ENCODE measurements at places on chromosomes 7 and 10.

DNA sequence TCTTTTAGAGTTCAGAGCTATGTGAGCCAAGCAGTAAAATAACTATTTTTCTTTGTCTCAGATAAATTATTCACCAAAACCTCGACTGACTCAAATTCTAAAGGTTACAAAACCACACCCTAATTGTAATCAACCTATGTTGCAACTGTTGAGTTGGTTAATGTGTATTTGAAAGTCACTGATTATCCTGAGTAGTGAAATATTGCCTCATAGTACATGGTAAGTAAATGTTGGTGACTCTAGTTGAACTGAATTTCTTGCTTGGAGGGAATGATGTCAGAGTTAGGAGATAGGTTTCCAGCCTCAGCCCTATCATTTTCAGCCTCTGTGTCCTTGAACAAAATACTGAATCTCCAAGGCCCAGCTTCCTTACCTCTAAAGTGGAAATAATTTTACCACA lies 3.0 kb upstream of the CYP2C18 start:
- DNase-seq: no peak

DNA sequence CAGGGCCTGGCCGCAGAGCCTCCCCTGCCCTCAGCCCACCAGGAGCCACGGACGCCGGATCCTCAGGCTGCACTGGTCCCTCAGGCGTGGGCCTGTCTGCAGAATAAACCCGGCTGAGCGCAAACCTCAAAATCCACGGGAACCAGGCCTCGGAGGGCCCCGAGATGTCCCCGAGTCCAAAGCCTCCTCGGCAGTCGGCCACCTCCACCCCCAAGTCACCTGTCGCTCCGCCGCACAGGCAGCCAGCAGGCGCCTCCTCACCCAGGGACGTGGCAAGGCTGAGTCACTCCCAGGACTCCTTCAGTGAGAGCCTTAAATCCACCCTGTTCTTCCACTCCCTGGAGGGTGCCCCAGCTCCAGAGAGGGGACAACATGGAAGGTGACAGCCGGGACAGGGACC lies 33.2 kb downstream of the STK32C start:
- DNase-seq: no peak

DNA sequence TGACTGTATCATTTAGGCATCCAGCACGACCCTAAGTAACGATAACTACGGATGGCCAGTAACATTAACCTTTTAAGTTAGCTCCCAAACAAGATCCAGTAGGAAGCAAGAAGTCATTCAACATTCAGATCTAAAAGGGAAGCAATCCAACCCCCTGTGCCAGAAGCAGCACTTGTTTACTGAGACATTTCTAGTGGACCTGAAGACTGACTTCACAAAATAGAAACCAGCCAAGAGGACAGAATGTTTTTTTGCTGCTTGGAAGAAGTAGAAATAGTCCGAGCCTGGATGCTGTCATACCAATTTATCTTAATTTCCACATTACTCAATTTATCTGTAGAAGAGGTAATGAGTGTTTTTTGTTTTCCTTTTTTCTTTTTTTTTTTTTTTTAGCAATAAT lies 88.0 kb upstream of the CTTNBP2 start:
- no peak for DNase-seq

DNA sequence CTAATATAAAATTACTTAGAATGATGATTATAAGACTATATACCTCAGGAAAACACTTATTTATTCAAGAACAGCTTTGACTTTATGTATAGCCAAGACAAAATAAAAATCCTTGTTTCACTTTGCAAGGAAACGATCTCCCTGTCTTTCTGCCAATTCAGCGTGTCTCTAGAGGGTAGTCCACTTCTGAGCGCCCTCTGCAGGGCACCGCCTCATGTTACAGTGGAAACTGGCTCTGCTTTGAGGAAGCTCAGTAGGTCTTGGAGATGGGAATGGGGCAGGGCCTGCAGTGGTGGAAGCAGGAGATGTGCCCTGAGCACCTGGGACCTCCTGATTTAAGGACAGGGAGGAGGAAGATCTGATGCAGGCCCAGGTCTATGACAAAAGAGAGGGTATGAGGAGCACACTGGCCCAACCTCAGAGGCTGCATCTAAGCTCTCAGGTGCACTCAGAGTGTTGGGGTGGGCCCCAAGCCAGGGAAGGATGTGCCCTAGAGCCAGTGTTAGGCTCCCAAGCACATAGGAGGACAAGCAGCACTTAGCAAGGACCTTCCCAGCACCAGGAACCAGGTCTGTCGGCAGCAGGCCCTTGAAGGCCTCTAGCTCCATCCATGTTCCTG lies 481.0 kb downstream of the TNS3 start:
- peak; percentile 49 for DNase-seq

DNA sequence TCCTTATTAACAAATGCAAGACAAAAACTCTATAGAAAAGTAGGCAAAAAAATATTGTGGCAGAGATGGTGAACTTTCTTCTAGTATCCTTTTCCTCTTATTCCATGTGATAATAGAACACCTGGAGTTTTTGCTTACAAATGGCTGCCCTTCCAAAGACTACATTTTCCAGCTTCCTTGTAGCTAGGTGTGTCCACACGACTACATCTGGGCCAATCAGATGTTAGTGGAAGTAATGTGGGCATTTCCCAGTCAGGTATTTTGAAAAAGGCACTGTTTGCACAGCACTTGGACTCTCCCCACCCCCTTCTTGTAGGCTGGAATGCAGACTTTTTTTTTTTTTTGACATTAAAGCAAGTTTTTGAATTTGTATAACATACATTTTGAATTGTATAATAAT lies 105.5 kb upstream of the TBX20 start:
- no peak for DNase-seq

DNA sequence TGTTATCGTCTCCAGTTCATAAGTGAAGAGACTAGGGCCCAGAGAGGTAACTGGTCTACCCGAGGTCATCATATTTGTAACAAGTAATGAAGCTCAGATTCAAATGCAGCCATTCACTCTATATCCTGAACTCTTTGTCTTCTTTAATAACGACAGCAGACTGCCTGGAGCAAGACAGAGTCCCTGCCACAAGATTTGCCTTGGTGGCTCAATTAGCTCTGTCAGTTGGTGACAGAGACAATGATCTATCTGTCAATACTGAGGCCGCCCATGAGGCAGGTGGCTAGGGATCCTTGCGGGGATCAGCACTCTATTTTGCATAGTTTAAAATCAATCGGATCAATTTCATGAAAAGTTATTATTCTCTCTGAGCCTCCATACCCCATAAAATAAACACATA lies 43.9 kb downstream of the SH3PXD2A start:
- no peak for DNase-seq

- DNase-seq: no peak
Measured at GRCh38 chr10:112678581-112678980, 231.6 kb downstream of the VTI1A start.

- no peak for DNase-seq
Measured at GRCh38 chr7:101983147-101983811, 165.9 kb downstream of the CUX1 start.

DNA sequence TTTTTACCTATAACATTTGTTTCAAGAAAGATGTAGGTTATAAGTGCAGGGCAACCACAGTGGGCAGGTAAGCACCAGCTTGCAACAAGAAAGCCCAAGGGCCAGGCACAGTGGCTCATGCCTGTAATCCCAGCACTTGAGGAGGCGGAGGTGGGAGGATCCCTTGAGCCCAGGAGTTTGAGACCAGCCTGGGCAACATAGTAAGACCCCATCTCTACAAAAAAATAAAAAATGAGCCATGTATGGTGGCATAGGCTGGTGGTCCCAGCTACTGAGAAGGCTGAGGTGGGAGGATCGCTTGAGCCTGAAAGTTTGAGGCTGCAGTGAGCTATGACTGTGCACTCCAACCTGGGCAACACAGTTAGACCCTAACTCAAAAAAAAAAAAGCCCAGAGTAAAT lies 12.8 kb downstream of the BCL7B start:
- no peak for DNase-seq

DNA sequence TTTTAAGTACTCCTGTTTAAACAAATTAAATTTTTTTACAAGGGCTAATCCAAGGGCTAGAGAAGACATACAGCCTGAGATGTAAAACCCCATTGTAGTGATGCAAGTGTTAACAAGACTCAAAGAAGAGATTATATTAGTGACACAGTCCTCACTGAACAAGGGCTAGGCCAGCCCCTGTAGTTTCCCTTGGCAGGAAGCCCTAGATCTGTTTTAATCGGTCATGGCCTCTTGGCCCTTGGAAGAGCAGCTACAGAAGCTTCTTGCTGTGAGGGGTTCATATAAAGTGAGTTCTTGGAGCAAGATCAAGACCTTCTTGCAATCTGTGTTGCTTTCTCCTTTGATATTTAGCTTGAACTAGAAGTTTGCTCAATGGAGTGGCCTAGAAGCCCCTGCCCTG lies 1339.4 kb downstream of the XPNPEP1 start:
- DNase-seq: no peak

- peak; percentile 19 for DNase-seq
Measured at GRCh38 chr10:22022257-22023032, 18.9 kb upstream of the DNAJC1 start.

- DNase-seq: no peak
Measured at GRCh38 chr10:24440817-24441797, 232.2 kb downstream of the KIAA1217 start.

DNA sequence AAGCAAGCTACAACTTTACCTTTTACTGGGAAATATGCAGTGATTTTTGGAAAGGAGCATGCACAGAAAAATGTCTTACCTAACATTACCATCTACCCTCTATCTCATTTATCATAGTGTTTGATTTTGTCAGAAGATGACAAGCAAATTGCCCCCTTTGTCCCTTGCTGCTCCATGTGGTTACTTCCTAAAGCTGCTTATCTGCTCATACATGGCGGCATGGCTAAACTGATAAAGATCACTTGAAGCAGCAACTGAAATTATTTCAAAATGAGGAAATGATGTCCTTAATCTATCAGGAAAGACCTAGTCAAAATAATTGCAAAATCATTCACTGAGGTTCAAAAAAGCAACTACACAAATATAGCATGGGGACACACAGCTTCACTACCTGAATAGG lies 1198.5 kb upstream of the SORCS1 start:
- no peak for DNase-seq

GRCh38 chr10:7071421-7071820 lies 339.4 kb downstream of the SFMBT2 start:
- DNase-seq: no peak

DNA sequence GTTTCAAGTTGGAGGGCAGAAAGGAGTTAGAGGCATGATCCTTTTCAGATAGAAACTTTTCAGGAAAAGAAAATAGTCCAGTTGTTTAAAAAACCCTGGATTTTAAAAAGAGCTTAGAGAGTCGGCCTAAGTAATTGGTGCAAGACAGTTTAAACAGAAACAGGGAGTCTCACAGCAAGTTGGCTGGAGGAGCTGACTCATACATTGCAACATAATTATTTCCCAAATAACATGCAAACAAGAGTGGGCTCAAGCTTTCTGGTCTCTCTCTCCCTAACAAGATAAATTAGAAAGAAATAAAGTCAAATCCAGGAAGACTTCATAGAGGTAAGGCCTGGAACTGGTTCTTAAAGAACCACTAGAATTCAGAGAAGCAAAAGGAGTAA lies 100.3 kb upstream of the AGBL3 start:
- DNase-seq: no peak

DNA sequence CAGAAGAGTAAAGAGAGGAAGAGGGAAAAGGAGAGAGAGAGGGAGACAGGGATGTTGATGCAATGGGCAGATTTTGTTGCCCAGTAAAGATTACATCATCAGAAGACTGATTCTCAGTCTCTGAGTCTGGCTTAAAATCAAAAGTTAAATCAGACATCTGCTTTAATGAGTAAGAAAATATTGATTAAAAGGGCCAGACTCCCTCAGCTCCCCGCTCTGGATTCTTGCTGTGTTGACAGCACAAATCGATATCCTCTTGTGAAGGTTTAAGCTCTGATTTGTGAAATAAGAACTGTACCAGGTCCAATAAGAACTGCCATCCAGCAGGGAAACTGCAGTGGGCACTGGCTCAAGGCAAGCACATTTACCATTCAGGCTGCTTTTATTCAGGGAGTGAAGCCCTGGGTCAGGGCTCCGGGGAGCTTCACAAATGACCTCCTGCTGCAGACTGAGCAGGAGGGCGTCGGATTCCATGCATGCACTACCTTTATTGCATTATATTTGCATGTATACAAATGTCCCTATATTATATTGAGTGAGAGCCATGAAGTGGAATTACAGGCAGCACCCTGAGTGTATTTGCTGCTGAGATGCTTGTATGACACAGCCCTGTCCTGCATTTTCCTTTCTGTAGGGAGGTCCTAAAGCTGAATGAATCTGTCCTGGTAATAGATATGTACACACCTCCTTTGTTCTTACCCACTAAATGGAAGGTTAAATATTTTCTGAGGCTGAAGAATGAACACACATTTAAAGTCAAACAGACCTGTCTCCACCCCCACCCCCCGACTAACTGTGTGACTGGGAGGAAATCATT lies 401.5 kb downstream of the REEP3 start:
- no peak for DNase-seq

Data from adrenal gland (tissue), 19 donors.